Bronchial epithelial cell (primary cell): ENCODE measurements at places on chromosomes 6 and 20. TPM values are rescaled to one million over a fixed set of nuclear protein-coding genes. Genes with fewer than 3 reads are reported as not detected.

DNA sequence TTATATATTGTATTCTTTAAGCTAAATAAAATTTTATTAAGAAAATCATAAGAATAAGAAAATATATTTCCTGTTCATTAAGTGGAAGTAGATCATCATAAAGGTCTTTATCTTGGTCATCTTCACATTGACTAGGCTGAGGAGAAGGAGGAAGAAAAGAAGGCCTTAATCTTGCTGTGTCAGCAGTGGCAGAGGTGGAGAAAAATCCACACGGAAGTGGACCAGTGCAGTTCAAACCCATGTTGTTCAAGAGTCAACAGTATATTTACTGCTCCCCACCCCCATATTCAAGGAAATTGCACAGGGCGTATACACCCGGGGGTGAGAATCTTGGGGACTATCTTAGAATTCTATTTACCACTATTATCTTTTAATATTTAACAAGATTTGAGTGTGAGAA lies 178.6 kb upstream of the SCGN start:
- DNase-seq: no peak

Gene ULBP3
- total RNA-seq: 5.6 and 11.1 TPM in 2 replicates

GRCh38 chr6:10205892-10206291 lies 209.0 kb downstream of the TFAP2A start:
- DNase-seq: peak; percentile 7

GRCh38 chr6:136550045-136550329 lies 235 bp downstream of the MAP7 start:
- no peak for DNase-seq

- DNase-seq: no peak
These were observed 29.9 kb downstream of the KCNK5 start for GRCh38 chr6:39199231-39199940.

GRCh38 chr6:137417396-137417795 lies 76.8 kb downstream of the OLIG3 start:
- peak; percentile 2 for DNase-seq

DNA sequence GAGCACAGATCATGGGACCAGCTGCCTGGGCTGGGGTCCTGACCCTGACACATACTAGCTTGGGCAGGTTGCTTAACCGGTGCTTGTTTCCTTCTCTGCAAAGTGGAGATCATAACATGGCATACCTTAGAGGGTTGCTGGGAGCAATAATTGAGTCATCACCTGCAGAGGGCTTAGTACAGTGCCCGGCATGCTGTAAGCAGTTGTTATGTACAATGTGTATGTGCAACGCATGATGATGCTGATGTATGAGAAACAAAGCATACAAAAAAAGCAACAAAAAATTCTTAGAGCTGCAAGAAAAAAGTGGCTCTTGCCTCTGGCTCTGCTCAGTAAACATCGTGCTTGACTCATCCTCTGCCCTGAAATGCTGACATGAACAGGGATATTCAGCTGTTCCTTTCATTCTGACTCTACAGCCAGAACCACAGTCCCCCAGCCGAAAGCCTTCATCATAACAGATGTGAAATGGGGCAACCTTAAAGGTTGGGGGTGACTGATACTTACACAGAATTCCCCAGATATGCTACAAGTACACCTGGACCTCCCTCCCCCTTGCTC lies 91.7 kb downstream of the CLIC5 start:
- DNase-seq: peak; percentile 92

DNA sequence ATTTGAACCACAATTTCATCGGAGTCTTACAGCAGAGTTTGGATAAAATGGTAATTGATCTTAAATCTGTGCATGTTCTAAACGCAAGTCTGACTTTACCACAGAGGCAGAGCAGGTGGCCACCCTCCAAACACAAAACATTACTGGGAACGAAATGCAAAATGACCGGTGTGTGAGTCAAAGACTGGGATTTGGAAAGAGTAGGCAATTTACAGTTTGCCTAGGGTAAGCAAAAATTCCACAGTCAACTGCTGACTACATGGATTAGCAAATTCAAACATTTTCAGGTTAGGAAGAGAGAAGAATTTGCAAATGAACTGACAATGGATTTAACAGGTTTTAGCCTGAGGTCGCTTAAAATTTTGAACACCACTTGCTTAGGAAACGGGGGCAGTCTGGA lies 444.4 kb downstream of the HDGFL1 start:
- peak; percentile 20 for DNase-seq

GRCh38 chr6:21459641-21460040 lies 133.9 kb upstream of the SOX4 start:
- no peak for DNase-seq

DNA sequence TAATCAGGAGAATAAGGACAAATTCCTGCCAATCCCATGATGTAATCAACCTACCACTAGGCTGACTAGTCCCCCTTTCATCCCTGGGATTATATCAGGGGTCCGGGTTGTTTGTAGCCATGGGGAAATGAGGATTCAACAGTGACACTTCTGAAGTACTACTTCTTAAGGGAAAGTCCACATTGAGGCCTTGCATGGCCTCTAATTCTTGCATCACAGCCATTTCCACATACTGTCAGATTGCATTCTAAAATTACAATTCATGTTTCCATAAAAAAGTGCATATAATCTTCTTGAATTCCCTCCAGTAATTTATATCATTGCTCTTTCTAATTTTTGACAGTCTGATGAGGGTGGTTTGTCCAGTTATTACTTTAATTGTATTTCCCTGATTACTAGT lies 184.2 kb downstream of the PHF3 start:
- DNase-seq: no peak

DNA sequence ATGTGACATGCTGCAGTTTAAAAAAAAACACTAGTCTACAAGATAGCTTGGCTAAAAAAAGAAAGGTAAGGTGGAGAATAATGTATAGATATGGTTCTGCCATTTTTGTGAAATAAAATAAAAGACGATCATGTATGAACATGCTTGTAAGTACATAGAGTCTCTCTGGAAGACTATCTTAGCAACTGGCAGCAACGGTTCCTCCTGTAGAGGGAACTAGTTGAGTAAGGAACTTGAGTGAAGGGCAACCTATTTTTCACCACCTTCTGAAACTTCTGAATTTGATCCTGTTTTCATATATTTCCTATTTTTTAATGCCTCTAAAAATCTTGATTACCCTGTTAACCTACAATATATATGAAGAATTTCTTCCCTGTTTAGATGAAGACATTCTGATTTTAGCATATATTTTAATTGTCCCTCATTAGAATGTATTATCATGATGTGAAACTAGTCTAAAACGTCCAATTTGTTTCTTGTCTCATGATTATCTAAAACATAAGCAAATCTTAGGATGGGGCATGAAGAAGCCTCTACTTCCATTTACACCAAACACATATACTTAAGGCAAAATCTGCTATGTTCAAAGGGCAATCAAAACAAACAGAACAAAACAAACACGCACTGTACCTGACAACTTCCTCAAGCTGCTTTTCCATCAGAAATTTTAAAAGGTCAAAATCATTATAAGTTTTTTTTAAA lies 202.5 kb downstream of the ISM1 start:
- peak; percentile 23 for DNase-seq

Gene IL17A
- total RNA-seq: not detected in 2 replicates

- no peak for DNase-seq
These were observed 1.4 kb downstream of the SLC35F1 start for GRCh38 chr6:117908246-117909068.

Gene SGK1
- total RNA-seq: 13.4 and 73.4 TPM in 2 replicates

- DNase-seq: no peak
These were observed 158.6 kb downstream of the GJA1 start for GRCh38 chr6:121594053-121594452.

- no peak for DNase-seq
These were observed 898 bp downstream of the LAMA4 start for GRCh38 chr6:112253498-112253840.

DNA sequence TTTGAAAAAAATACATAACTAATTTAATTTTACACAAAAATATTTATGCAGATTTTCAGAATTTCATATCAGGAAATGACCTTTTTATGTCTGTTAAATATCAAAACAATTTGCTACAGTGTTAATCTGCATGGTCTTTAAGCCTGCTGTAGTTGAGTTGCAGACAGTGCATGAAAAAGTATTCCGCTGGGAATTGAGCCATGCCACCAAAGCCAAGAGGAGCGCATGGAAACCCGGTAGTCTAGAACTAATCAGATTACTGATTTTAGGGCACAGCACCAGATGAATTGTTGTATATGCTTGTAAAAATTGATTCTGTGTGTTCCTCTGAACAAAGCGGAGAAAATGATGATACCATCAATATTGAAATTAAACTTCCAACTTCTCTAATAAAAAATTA lies 34.3 kb upstream of the LAMP5 start:
- no peak for DNase-seq

- no peak for DNase-seq
These were observed 3.3 kb upstream of the AARS2 start for GRCh38 chr6:44316481-44316880.

- peak; percentile 52 for DNase-seq
These were observed 4.2 kb downstream of the KCNK17 start for GRCh38 chr6:39309942-39310531.

GRCh38 chr6:87308970-87309369 lies 13.4 kb upstream of the SMIM8 start:
- DNase-seq: no peak
